ENCODE measurements at places on chromosomes 6 and 20.

DNA sequence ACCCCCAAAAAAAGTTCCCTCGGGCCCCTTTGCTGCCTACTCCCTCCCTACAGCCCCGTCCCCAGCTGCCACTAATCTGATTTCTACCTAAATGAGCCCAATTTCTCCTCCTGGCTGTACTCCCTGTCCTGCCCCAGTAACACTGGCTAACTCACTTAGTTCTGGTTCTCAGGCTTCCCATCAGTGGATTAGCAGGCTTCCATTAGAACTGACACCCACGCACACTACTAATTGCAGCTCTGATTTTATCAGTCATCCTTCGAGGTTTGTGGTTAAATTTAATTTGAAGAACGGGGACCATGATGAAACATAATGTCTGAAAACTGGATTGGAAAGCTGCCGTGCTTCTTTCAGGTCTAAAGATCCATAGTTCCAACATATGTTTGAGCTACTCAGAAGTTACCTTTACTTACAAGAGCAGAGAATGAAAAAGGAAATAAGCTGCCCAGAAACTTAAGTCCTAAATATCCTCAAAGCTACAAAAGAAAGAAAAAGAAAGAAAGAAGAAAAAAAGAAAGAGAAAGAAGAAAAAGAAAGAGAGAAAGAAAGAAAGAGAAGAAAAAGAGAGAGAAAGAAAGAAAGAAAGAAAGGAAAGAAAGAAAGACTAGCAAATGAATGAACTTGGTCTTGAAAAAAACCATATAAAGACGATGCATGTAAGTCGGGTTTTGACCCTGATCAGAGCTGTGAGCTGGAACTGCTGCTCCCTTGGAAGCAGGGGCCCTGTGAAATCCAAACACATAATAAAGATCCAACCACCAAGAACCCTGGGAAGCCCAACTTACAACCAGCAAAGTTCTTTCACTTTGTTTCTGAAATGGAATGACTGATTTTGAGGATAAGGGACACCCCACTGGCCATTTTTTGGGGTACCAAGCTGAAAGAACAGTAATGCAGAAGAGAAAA, 51.7 kb downstream of the CNKSR3 start:
- DNase-seq: no peak

DNA sequence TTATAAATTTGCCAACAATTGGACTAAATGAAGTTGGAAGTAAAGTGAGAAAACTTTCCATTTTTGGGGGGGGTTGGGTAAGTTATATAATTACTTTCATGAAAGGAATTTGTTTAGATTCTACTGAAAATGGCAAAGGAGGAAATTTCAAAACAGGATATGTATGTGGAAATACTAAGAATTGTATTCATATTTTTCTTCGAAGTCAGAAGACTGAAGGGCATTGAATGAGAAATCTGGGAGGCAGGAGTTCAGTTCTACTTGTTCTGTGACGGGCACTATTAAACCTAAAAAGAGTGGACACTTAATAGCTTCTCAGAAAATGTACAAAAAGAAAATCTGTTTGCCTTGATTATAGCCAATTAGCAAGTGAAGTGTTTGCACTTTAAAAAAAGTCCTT, 114.7 kb downstream of the PRIM2 start:
- DNase-seq: no peak

DNA sequence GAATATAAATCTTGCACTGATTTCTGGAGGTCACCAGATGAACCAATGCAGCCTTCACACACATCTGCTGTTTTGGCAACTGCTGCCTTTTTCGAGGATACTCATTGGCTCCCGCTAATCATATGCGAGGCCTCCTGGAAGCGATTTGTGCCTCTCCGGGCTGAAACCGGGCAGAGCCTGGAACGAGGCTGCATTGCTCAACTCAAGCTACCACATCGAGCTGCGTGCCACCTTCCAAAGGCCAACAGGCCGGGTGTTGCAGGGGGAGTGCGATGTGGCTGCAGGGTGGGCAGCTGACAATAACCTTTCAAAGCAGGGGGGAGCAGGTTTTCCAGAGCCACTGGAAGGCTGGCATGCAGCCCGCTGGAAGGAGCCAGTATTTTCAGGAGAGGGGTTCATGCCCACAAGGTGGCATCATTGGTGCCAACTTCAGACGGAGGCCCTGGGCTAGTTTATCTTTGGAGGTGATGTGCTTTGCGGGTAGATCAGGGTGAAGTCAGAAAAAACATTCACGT, 122.6 kb upstream of the IFNGR1 start:
- DNase-seq: peak; percentile 48

DNA sequence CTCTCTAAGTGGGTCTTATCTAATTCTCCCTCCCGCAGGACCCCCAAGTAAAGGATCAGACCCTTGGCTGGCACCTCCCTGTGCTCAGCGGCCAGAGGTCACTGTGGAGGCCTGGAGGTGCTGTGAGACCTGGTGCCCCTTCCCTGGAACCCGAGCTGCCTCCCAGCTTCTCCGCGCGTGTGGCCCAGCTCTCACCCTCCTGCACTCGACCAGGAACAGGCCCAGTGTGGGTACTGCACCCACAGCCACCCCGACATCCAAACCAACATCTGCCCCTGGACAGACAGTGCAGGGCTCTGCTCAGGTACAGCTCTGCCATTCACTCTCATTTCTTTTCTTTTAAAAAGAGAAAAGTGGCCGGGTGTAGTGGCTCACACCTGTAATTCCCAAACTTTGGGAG, 42.4 kb downstream of the TMEM242 start:
- DNase-seq: no peak

GRCh38 chr6:97394160-97394748, 111.2 kb upstream of the MMS22L start:
- peak; percentile 1 for DNase-seq

Measured in occipital lobe (tissue), 3 donors.